ENCODE measurements at places on chromosomes 16 and 17. TPM values are rescaled to one million over a fixed set of nuclear protein-coding genes. Genes with fewer than 3 reads are reported as not detected.

DNA sequence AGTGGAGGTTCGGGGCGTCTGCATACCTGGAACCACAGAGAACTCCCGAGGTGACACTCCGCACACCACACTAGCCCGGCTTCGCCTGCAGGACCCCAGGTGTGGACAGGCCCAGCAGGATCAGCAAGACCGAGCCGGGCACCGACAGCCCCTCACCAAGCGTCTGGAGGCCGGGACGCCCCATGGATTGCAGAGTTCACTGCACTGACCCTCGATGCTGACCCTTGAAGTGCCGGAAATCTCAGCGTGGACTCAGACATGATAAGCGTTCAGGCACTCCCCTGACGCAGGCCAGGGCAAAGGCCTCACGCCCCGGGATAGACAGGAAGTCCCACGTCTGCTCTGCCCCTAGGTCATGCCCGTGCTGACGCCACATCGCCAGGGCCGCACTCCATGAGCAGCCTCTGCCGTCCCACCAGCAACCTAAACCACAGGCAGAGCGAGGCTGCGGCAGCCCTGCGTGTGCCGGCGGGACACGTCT lies 26.0 kb downstream of the ACSF3 start:
- DNase-seq: no peak

- DNase-seq: no peak
These were observed 48.4 kb downstream of the NOG start for GRCh38 chr17:56641894-56642293.

GRCh38 chr16:77306075-77306474 lies 106.9 kb downstream of the SYCE1L start:
- DNase-seq: no peak

ADAD2 gene
- total RNA-seq: not detected
